Fibroblast of mammary gland (primary cell): ENCODE measurements at places on chromosomes 3 and 15.

GRCh38 chr3:141150081-141150830 is 81.4 kb upstream of the PXYLP1 start:
- DNase-seq = no peak

- DNase-seq = peak; percentile 67
Measured at GRCh38 chr15:74209997-74210671, 7.5 kb upstream of the STRA6 start.

DNA sequence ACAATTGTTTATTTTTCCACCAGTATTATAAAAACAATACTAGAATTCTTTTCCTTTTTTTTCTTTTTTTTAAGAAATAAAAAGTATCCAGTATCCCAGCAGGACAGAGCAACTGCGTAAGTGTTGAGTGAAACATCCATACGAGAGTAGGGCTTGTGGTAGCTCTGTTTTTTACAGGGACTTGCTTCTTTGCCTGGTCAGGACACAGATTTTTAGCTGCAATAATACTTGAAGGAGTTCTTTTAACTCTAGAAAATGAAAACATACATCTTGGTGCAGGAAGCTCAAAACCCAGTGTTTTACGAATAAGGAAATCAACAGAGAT is 297.7 kb upstream of the NR2E3 start:
- no peak for DNase-seq

- no peak for DNase-seq
Measured at GRCh38 chr15:76184650-76185035, 124.9 kb downstream of the TMEM266 start.

DNA sequence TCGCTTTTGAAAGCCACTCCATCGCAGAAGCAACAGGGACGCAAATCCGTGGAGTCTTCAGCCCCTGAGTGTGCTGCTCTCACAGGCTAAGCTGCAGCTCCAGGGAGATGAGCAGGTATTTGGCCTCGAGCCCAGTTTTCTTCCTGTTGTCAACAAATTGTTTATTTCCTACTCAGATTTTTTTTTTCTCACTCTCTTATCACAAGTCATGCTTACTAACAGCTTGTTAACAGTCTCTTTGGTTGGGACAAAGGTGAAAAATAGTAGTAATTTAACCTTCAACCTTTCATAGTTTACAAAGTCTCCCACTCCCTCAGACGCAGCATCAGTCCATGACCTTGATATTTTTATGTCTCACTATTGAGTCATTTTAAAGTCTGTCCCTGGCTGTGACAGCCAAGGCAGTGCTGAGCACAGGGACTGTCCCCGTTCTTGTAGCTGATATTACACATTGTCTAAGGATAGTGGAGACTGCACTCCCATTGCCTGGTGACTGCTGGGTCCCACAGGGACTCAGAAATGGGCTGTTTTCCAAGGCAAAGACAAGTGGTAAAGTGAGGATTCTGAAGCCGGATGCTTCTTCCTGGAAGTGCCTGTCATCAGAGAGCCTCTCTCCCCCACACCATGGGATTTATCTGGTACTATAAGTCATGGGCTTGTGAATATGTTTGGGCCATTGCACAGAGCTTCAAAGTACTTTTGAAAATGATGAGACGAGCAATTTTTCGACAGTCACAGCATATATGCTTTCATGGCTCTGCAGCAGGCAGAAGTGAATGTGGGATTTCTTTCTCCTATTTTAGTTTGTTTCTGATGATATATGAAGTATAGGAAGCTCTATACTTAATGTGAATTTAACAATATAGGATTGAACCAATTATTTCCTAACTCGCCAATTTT is 59.8 kb upstream of the UNC13C start:
- DNase-seq = no peak

DNA sequence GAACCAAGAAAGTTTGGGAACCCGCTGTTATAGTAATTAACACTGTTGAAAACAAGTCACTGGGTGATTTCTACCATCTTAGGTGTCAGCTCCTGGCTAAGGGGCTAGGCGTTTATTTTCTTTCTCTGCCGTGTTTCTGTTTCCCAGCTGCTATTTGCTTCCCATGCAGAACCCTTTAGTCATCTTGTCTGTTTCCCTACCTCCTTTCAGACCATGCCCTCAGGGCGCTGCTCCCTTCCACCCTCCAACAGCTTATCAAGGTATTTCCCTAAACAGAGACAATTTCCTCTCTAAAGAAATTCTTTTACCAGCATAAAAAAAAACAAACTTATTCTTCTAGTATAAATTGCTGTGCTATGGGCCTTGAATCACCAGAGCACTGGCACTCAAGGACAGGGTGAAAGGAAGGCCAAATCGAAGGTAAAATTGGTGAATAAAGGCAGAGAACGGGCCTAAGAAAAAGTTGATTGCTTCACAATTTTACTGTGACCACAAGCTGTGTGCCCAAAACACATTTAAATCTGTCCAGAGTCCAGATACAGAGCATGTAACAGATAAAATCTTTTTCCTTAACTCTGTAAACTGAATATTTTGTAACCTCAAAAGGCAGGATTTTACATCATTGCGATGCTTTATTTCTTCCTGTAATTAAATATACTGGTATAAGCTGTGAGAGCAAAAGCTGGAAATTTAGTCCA is 319.2 kb downstream of the ZNF621 start:
- no peak for DNase-seq

DNA sequence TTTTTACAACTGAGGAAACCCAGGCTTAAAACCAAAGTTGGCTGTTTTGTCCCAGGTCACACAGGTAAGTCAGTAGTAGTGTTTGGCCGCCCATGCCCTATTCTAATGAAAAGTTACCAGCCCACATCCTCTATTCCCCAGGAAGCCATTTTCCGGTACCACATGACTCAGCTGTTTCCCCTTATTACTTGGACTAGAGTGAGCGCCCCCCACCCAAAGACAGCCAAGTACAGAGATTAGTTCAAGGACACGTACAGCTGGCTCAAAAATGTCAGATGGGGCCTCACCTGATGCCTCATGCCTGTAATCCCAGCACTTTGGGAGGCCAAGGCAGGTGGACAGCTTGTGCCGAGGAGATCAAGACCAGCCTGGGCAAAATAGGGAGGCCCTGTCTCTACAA is 8.5 kb upstream of the KLHL6 start:
- no peak for DNase-seq

DNA sequence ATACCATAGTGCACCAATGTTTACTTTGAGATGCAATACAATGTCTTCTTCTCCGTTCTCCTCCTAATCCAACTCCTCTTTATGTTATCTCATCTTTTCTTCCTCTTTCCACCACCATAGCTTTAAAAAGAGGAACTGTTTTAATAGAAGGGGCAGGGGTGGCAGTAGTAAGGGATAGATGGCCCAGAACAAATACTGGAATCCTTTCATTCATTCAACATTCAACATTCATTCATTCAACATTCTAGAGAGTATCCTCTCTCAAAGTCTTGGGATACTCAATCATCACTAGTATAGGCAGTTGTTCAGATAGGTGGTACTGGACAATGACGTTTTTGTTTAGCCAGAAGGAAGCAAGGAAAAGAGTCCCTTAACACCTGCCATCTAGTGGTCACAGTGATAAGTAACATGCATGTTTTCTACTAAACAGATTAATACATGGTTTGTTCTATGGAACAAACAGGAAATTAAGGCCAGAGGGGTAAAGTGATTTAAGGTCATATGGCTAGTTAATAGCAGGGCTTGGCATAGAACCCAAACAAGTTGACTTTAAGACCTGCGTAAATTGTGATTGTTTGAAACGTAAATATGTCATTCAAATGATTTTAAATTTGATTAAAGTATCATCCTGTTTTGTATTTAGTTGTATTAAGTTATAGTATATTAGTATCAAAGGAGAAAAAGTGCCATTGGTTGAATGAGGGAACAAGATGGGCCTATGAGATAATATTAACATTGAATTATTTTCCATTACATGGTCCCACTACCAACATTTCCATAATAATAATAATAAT is 26.9 kb upstream of the EHHADH start:
- peak; percentile 74 for DNase-seq

- no peak for DNase-seq
Measured at GRCh38 chr15:71187078-71187477, 71.8 kb downstream of the THSD4 start.

GRCh38 chr15:35289024-35289617 is 204.0 kb upstream of the NANOGP8 start:
- DNase-seq = peak; percentile 80

DNA sequence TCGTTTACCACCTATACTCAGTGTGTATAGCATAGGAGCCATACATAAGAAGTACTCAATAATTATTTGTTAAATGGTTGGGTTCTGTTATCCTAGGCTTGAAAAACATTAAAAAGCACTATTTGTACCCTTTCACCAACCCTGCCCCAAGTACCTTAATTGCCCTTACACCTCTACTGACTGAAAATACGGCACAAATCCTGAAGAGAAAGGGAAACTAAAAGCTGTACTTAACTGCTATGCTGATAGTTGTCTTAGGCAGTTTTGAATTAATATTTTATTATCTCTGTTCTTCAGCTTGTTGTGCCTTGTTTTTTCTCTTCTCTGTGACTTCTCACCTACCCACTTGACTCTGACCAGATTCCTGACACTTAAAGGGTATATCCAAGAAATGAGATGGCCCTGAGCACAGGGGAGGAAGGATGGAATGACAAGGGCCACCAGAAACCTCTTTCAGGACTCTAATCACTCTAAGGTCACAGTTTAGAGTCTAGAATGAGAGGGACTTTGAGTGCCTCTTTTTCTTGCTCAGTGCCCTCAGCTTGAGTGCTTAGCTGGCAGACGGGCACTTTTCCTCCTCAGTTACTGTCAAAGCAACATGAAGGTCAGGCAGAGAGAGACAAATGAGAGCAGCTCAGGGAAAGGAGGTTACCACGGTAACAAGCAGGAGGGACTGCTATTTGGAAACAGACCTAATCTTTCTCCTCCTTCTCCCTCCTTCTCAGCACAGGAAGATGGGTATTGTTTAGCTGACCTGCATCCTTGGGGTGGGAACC is 136.5 kb downstream of the ZNF609 start:
- DNase-seq = peak; percentile 54

- peak; percentile 47 for DNase-seq
Measured at GRCh38 chr3:57793737-57794187, 37.7 kb downstream of the SLMAP start.

DNA sequence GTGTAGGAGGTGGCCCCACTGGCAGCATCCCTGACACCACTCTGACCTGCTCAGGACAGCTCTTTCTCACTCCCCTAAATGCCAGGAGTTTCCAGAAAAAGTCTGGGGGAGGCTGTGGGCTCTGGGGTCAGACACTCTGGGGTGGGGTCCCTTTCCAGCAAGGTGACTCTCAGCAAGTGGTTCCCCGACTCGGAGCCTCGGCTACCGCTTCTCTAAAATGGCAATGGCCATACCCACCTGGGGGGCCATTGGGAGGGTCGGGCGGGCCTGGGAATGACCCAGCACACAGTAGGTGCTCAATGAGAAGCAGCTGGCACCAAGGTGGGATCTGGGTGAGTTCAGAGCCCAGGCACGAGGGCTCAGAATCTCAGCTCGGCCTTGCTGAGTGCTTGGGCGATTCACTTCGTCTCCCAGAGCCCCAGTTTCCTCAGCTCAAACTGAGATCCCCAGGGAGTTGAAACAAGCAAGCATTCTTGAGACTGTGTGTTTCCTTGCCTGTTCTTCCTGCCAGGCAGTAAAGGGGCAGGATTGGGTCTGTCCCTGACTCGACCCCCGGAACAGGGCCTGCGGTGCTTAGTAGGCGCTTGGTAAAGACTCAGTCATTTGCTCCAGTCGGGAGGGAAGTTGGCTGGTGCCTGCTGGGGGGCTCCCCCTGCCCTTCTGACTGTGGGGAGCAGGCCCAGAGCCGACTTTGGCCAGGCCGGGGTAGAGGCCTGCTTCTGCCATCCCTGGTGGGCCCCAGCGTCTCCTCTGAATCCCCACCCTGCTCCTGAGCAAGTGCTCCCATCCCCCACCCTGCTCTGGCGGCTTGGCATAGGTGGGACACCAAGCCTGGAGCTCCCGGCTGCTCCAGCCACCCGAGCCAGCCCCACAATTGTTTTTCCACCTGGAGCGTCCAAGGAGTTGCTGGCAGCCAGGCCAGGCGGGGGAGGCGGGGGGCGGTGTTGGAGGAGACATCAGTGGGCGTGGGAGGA is 32.9 kb upstream of the FBLN2 start:
- no peak for DNase-seq

DNA sequence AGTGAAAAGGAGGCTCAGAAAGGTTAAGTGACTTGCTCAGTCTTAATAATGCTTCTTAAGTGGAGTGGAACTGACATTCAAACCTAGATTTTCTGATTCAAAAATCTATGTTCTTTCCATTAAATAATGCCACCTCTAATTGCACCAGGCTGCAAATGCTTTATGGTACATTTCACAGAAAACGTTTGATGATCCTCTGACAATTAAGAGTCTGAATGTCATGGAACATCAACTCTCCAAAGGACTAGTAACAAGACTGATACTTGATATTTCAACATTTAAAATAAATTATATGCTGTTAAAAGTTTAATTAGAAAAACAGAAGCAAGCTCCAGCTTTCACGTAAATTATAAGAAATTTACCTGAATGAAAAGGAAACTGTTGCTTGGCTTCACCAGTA is 151.5 kb downstream of the TBL1XR1 start:
- DNase-seq = no peak

GRCh38 chr3:42451116-42451515 is 40.7 kb upstream of the LYZL4 start:
- DNase-seq = no peak

- no peak for DNase-seq
Measured at GRCh38 chr15:91122296-91122695, 22.2 kb downstream of the SV2B start.

DNA sequence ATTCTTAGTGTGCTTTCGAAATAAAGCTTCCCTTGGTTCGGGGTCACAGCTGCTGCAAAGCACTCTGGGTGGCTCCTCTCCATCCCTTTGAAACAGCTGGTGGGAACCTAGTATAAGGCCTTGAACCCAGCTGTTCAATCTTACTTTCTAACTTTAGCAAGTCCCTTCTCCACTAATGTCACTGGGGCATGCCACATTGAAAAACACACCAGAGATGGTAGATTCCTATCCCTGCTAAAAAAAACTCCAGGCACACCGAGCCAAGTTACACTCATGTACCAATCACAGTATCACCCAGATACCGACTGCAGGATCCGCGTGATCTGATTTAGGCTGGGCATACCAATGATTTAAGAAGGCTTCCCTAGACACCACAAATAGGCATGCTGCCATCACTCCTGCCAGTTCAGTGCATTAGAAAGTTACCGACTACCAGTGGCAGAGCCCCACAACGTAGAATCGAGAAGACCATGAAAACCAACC is 65.0 kb downstream of the WWTR1 start:
- no peak for DNase-seq

DNA sequence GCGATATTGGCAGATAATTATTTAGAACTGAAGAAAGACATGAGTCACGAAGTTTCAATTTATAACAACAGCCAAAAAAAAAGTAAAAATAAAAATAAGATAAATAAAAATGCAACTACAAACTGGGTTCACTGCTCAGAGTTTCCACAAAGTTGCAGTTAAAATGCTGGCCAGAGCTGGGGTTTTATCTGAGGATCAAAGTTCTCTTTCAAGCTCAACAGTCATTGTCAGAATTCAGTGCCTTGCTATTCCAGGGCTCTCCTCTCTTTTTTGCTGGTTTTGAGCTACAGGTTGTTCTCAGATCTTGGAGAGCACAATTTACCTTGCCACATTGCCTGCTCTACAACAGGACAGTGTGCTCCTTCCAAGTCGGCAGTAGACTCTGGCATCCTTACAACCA is 60.1 kb downstream of the PYDC2 start:
- no peak for DNase-seq
